ENCODE measurements at places on chromosomes 2 and 18.
A peak's percentile ranks its signal among the peaks of the same experiment; 100 is the strongest.

DNA sequence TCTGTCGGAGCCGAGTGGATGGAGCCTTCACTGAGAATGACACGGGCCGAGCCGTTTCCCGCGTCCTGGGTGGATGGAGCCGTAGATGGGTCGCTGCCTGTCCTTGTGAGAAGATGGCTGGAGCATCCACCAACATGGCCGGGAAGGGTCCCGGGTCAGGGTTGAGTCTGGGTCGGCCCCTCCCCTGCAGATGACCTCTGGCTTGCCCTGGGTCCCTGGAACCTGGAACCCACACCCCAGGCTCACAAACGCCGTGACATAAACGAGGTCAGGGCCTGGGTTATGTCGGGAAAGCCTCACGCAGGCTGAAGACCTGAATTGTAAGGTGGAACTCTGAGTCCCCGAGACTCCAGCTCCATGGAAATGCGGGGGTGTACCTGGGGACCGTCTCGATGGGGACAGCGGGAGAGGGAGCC is 94.9 kb downstream of the NFATC1 start:
- no peak for DNase-seq

DNA sequence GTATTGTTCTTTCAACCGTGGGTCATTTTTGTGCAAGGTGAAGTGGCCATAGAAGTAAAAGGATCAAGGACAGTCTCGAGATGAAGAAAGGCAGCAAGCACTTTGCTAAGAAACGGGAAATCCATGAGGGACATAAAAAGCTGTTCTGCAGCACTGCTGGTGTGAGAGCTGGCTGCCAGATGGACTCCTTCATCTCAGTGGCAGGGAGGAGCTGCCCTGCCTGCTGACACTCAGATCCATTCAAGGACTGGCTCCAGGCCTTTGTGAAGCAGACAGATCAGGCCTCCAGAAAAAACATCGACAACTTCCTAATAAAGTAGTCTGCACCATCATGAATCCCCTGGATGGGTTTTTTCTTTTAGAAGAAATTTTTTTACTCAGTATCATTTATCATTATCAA is 29.5 kb downstream of the RMC1 start:
- DNase-seq, result no peak

GRCh38 chr18:6601241-6601640 is 128.3 kb upstream of the ARHGAP28 start:
- no peak for DNase-seq

- DNase-seq, result no peak
Measured at GRCh38 chr2:130987519-130988425, 105.5 kb downstream of the FAM168B start.

GRCh38 chr2:241161646-241162281 is 11.5 kb downstream of the PPP1R7 start:
- no peak for DNase-seq

DNA sequence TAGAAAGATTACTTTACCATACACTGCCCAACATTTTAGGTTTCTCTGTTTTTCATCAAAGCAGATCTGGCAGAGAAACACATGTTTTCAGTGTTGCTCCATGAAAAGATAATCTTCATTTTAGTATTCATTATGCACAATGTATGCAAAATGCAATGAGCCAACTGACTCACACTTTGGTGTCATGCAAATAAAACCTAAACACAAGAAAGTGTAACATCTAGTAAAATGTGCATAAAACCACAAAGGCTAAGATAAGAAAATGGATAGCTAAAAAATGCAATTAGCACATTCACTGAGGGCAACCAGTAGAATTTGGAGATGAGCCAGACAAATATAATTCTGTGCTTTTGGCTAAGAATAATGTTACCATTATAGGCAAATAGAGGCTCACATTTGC is 203.5 kb upstream of the UBE2E3 start:
- DNase-seq, result no peak

- DNase-seq, result no peak
Measured at GRCh38 chr2:70089220-70089982, 2.1 kb downstream of the PCBP1 start.

DNA sequence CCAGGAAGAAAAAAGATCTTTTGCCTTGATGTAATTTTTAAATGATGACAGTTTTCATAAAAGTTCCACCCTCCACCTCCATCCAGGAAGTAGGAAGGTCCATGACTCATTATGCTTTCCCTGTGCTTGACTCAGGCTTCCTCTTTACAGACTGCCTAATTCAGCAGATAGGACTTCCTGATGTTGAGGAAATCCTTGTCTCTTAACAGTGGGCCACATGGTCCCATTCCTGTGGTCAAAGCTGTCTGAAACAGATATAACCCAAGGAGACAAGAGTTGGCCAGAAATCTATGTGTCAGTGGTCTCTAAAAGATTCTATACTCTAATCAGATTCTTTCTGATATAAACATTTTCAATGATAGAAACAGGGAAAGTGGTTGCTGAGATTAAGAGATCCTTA is 119.1 kb downstream of the BAZ2B start:
- no peak for DNase-seq

- no peak for DNase-seq
Measured at GRCh38 chr2:128326346-128326745, 7.7 kb upstream of the HS6ST1 start.

- no peak for DNase-seq
Measured at GRCh38 chr2:185813707-185814106, 75.1 kb downstream of the FSIP2 start.

- no peak for DNase-seq
Measured at GRCh38 chr2:242020196-242021004, 150.9 kb downstream of the RTP5 start.

GRCh38 chr2:223991611-223992010 is 34.3 kb downstream of the MRPL44 start:
- DNase-seq, result no peak

- DNase-seq, result peak; percentile 15
Measured at GRCh38 chr2:71100195-71100964, 29.6 kb downstream of the MCEE start.

DNA sequence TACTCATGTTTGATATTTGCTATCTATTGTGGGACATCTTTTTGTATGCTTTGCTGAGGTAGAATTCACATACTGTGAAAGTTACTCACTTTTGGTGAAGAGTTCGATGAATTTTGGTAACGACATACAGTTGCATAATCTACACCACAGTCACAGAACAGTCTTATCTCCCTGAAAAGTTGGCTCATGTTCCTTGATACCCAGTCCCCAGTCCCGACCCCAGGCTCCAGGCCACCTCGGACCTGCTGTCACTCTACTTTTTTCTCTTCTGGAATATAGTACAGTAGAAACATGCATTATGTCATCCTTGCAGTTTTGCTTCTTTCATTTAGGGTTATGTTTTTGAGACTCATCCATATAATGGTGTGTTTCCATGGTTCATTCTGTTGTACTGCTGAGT is 191.7 kb downstream of the FAM210A start:
- DNase-seq, result no peak

DNA sequence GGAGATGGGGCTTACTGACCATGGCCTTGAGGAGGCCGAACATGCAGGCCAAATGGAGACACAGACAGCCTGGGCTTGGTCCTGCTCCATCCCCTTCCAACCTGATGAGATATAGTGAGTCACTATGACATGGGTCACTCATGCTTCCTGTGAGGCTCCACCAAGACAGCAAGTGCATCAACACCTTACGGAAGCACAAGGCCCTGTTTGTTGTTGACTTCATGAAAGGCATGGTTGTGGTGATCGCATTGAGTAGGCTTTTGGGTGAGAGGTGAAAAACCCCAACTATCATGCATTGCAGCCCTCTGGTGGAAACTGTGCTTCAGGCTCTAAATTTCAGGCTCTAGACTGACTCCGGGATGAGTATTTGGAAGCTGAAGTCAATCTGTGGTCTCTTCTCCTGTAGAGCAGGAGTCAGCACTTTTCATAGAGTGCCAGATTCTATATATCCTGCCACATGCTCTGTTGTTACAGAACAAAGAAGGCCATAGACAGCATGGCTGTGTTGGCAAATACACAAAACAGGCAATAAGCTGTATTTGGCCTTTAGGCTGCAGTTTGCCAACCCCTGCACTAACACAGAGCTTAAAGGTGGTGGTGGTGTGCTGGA is 10.1 kb downstream of the IL37 start:
- DNase-seq, result no peak

DNA sequence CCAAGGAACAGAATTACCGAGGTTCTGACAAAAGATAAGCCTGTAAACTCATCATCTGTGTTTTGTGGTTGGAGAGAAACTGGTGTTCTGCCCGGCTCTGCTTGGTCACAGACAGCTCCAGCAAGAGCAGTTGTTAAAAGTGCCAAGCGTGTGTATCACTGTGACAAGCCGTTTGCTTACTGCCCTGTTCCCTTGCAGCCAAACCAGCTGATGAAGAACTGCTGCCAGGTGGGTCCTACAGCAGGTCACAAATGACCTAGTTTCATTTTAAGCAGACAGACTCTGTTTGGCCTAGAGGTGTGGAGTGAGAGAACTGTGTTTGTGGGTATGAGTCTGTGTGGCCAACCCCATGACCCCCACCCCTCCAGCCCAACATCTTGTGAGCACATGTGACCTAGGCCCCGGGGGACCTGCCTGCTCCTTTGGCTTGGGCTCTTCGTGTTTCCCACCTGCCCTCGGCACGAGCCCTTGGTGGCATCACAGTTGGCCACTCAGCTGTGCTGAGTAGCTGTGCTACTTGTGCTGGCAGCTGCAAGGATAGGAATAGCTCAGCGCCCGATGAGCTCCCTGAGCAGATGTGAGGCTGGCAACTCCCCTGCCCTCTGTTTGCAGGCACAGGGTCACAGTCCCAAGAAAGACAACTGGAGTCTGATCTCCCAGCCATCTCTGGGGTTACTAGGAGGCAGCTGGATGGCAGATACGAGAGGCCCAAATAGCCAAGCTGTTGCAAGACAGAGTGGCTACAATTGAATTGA is 9.7 kb downstream of the OXER1 start:
- no peak for DNase-seq

All from T follicular helper cell (primary cell).